T-cell (primary cell): ENCODE measurements at places on chromosomes 13 and 19.
A peak's percentile ranks its signal among the peaks of the same experiment; 100 is the strongest.

- DNase-seq, result no peak
These were observed 17.9 kb upstream of the ZNF175 start for GRCh38 chr19:51552996-51553725.

DNA sequence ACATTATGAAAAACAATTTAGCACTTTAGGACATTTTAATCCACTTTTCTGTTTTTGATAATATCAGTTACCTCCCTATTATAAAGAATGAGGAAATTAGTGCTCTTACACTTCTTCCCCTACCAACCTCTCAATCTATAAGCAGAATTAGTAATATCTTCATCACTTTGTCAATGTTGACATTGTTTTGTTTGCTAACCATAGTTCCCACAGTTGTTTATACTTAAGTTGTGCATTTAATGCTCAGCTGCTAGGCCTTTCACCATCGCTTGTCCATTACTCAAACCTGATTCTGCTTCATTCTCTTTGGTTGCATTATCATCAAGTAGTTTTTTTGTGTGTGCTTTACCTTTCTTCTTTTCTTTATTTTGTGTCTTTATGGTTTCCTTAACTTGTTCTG lies 132.1 kb downstream of the CDK8 start:
- no peak for DNase-seq

DNA sequence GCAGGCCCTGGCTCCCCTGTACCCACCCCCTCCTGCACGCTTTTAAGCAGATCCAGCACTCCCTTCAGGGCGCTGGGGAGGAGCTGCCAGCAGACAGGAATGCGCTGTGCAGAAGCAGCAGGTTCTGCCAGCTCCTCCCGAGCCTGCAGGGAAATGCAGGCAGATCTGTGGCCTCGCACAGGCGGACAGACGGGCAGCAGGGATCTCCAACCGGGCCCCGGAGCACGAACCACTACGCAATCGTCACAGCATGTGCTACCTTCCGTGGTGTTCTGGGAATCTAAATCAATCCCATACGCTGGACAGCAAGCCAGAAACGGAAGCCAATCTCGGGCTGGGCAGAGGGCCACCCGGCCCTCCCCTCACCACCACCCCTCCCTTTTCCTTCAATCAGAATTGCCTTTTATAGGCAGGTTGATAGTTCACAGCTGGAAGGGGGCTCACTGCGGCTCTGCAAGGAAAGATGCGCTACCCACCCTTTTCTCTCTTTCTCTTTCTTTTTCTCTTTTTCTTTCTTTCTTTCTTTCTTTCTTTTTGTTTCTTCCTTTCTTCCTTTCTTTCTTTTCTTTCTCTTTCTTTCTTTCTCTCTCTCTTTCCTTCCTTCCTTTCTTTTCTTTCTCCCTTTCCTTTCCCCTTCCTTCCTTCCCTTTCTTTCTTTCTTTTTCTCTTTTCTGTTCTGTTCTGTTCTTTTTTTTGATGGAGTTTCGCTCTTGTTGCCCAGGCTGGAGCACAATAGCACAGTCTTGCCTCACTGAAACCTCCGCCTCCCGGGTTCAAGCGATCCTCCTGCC lies 99.9 kb downstream of the GNG7 start:
- no peak for DNase-seq

DNA sequence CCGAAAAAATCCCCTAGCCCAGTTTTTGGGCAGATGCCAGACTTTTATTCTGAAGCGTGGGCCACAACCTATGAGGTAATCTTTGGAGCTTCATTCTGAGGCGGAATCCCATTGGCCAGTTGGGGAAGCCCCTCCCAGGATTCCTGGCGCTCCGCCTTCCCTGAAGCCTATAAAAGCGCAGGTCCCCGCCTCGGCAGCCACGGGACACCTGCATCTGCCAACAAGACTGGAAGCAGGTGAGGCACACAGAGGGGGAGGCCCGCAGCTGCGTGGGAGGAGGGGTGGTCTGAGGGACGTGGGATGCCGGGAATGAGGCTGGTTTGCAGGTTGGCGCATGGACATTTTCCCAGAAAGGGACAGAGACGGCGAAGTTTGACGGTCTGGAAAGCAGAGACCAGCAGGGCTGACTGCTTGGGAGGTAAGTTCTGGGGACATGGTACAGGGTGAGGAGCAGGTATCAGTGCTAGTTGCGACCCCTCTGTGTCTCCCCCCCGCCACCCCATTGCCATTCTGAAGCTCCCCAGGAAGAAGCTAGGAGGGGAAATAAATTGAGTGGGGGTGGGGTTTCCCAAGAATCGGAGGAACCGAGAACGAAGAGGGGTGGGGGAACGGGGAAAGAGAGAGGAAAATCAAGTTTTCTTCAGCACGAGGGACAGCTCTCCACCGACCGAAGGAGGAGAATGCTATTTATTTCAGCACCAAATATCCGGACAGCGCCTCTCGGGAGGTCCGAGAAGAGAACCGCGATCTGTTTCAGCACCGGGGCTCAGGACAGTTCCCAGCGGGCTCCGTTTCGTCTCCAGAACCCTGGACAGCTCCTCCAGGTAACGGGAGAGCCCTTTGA lies 22.4 kb upstream of the FEM1A start:
- peak; percentile 82 for DNase-seq

DNA sequence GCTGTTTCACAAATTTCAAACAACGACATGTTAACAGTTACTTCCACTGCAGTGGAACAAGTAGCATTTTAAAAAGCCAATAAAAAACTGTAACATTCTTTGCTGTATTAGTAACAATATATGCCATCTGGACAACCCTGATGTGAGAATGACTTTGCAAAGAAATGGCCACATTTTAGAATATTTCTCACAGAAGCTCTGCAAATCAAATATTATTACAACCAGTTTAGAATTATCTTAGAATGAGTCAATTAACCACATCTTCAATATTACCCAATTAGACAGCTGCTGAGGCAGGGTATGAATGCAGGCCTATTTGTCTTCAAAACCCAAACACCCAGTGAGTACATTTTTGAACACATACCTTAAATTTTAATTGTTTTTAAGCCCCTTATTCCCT lies 3.2 kb downstream of the ZNF699 start:
- DNase-seq, result no peak

- DNase-seq, result no peak
These were observed 7.5 kb upstream of the ZNF808 start for GRCh38 chr19:52520013-52520412.

- DNase-seq, result no peak
These were observed 15.4 kb downstream of the MIR17HG start for GRCh38 chr13:91362908-91363307.

GRCh38 chr13:101767131-101767530 lies 314.7 kb downstream of the ITGBL1 start:
- no peak for DNase-seq

- DNase-seq, result no peak
These were observed 947.9 kb downstream of the PCDH17 start for GRCh38 chr13:58579468-58579867.

- no peak for DNase-seq
These were observed 453 bp upstream of the PDCD2L start for GRCh38 chr19:34403784-34404108.

- no peak for DNase-seq
These were observed 654 bp downstream of the ZIC5 start for GRCh38 chr13:99970651-99971575.

DNA sequence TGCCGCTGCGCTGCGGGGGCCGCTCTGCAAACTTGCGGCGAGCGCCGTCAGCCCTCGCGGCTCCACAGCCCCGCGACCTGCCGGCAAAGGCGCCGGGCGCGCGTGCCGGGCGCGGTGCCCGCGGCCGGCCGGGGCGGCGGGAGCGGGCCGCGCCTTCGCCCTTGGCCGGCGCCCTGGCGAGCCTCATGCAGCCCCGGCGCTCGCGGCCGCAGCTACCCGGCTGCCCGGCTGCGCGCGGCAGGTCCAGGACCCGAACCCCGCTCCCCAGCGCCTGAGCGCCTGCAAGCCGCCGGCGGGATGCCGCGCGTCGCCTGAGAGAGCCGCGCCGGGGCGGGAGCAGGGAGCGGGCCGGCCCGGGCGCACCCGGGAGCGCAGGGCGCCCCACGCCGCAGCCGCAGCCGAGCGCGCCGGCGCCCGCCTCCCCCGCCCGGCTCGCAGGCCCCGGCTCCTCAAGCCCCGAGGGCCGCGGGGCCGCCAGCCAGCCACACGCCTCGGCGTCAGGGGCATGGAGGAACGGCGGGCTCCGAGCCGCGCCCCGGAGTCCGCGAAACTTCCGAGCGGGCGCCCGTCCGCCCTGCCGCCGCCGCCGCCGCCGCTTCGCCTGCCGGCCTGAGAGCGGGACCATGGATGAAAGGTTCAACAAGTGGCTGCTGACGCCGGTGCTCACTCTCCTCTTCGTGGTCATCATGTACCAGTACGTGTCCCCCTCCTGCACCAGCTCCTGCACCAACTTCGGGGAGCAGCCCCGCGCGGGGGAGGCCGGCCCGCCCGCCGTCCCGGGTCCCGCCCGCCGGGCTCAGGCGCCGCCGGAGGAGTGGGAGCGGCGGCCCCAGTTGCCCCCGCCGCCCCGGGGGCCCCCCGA lies 564 bp downstream of the HS6ST3 start:
- DNase-seq, result no peak

DNA sequence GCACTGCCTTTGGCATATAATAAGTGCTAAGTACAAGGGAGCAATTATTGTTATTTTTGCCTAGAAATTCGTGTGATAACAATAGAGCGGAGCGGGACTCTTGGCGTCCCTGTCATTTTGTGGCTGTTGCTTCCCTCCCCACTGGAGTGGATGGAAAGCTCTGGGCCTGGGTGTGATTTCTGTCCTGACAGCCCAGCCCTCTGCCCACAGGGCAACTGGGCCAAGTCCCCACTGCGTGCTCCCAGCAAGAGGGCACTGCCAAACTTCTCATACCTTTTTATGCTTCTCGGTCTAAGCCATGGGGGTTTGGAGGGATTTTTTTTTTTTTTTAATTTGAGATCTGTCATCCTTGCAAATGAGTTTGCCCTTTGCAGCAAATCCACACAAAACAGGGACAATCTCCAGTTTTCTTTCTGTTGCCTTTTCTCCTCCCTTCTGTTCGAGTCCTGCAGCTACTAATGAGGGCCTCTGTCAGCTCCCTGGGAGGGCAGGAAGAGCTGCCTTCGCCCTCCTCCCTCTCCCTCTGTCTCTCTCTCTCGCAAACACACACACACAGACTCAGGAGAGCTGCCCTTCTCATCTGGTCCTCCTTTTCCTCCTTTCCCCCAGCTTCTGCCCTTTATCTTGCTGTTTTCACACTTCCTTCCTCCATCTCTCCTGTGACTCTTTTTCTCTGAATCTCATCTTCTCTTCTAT lies 103.9 kb downstream of the DNAJC15 start:
- no peak for DNase-seq

DNA sequence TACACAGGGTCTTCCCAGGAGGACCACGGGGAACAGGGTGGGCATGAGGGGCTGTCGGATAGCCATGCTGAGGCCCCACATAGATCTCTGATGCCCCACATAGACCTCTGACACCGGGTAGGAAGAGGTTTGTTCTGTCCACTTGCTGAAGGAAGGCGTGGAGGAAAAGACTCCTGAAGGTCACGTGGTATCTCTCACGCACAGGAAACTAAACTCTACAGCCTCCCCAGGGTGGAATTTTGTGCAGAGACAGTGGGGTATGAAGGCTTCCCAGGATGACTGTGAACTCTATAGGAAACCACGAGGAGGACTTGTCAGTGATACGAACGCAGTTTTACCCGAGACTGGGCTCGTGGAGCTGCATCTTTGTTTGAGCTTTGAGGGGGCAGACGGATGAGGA lies 2.8 kb downstream of the EVI5L start:
- no peak for DNase-seq

GRCh38 chr13:105894697-105895096 lies 640.8 kb downstream of the EFNB2 start:
- DNase-seq, result no peak

- DNase-seq, result no peak
These were observed 14.5 kb downstream of the RFX2 start for GRCh38 chr19:6095760-6096159.

DNA sequence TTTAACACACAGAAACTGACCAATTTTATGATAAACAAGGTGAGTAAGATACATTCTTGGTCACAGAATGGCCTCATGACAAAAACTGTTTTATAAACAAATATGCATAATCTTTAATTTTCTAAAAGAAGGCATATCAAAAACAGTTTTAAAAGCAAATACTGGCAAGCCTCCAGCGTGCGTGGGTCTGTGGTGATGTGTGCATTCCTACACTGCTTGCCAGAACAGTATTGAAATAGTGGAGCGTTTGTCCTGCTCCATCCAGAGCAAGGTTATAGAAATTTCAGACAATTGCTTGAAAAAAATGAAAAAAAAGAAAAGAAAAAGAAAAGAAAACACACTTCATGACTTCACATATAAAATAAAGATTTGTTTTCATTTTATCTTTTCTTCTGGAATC lies 140.9 kb downstream of the MZT1 start:
- DNase-seq, result no peak

- no peak for DNase-seq
These were observed 152.0 kb upstream of the SLC10A2 start for GRCh38 chr13:103218253-103218652.

GRCh38 chr13:101490406-101491015 lies 38.0 kb downstream of the ITGBL1 start:
- no peak for DNase-seq

DNA sequence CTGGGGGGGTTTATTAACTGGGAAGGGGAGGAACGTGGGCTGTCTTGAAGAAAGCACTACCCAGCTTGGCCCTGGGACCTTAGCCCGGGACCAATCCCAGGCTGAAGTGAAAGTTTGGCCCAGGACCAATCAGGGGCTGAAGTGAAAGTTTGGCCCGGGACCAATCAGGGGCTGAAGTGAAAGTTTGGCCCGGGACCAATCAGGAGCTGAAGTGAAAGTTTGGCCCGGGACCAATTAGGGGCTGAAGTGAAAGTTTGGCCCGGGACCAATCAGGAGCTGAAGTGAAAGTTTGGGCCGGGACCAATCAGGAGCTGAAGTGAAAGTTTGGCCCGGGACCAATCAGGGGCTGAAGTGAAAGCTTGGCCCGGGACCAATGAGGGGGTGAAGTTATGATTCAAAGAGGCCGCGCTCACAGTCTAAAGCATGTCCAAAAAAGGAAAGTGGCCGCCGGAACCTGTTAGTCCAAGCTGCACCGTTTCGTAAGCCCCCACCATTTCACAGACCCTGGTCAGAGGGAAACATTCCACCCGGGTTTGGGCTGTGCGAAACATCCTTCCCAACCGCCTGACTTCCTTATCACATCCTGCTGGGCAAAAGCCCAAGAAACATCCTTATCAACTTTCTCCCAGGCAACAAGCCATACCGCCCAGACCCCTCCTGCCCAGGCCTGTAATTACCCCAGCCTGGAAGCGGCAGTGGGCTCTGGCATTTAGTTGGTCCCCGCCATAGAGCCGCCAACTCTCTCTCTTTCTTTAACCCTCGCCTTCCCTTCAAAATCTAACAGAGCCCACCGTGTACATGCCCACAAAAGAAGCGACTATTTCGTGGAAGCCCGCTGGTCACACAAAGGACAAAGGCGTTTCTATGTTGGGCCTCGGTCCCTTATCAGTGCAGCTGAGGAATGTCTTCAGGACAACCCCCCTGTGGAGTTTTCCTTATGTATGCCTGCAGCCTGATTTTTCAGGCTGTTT lies 1.1 kb downstream of the ZNF850 start:
- DNase-seq, result peak; percentile 7

DNA sequence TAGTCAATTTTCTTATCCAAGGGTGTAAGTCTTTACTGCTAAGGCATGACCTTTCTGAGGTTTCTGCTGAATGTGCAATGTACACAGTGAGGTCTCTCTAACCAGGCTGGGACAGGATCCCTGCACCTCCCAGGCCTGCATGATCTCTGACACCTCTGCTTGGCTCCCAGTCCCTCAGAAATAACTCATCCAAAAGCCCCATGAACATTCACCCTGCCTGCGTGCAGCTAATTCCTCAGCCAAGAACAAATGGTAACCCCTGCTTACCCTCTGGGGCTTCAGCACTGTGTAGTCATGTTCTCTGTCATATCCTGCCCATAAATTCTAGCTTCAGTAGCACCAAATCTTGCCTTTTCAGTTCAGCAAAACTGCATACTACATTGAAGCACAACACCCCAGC lies 1146.3 kb upstream of the MIR17HG start:
- DNase-seq, result no peak
